ENCODE measurements at places on chromosomes 5 and 9. TPM values are rescaled to one million over a fixed set of nuclear protein-coding genes. Genes with fewer than 3 reads are reported as not detected.

GRCh38 chr9:38118862-38119438 is 49.9 kb upstream of the SHB start:
- DNase-seq = no peak

DNA sequence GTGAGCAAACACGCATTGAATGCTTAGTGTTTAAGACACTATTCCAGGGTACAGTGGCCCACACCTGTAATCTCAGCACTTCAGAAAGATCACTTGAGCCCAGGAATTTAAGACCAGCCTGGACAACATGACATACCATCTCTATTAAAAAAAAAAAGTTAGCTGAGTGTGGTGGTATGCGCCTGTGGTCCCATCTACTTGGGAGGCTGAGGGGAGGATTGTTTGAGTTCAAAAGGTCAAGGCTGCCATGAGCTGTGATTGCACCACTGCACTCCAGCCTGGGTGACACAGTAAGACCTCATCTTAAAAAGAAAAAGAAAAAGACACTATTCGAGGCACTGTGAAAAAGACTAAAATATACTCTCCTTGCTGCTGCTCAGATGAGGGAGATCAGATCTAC is 240.7 kb downstream of the NR3C1 start:
- no peak for DNase-seq

DNA sequence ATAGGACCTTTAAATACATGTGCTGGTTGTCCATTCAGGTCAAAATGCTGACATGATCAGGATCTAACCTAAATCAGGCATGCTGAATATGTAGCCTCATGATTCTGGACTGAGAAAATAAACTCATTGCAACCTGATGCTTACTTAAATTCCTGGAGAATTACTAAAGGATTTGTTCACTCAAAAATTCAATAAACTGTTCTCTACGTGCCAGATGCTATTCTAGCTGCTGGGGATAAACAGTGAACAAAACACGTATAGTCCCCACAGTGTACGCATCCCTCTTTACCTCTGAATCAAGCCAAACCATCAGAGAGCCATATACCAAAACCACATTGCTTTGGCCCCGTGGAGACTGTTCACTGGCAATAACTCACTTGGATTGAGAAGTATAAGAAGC is 6.1 kb downstream of the SCAI start:
- no peak for DNase-seq

DNA sequence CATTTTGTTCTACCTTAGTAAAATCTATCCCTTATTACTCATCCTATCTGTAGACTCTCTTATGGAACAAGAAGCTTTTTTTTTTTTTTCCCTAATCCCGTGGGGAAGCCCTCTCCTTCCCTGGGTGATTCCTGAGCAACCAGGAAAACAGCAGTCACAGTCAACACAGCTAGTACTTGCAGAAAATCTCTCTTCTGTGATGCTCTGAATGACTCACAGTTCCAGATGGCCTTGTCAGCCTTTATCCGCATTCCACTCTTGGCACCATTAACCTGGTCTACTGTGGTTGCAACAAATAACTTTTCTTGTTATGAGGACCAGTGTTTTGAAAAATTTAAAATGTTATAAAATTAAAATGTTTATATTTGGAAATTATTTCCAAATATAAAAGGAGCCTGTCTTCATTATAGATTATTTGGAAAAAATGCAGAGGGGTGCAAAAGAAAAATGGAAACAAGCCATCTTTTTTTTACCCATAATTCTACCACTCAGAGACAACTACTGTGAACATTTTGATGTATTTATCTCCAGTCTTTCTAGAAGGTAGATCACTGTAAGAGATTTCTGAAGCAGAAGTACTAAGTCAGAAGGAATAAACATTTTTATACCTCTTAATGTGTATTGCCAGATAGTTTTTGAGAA is 486.7 kb downstream of the RAB3C start:
- no peak for DNase-seq

DNA sequence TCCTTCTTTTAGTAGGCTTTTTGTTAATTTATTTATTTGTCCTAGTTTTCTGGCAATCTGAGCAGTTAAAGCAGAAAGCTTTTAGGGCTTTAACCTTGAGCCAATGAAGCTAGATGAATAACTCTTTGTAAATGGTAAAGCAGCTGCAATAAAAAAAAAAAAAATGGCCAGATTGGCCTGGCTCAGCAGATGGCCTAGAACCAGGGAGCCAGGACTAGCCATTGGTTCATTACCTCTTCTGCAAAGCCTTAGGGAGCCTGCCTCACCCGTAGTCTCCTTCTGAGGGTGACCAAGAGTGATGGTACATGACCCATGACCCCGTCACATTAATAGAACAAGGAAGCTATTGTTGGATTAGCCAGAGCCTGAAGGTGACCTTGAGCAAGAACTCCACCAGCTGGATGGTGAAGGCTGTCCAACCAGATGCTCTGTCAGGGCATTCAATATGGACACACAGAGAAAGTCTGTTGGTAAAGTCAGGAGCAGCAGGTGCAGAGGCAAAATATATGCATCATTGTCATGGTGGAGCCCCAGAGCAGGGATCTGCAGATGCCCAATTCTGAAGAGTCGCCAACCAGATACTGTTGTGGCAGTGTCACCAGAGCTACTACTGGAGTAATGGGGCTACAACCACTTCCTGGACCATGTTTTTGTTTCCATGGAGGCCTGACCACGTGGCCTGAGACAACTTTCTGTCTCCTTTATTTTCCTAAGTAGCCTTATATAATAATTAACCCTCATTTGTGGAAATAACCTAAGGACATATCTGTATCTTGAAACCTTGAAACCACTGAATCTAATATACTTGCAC is 100.7 kb downstream of the MTX3 start:
- no peak for DNase-seq

DNA sequence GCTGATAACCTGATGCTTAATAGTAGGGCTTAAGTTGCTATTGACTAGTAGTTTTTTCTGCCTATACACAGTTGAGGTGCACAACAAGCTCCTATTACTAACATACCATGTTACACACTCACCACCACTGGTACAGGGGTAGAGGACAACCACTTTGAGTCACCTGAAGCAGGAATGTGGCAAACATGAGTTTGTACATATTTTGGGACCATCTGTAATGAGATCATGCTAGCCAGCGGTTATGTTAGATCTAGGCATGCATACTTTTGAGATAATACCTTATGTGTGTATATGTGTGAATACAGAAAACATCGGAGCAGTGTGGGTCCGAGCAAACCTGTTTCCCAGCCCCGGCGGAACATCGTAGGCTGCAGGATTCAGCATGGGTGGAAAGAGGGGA is 72.8 kb upstream of the NXNL2 start:
- DNase-seq = no peak

GRCh38 chr5:10304932-10305331 is 2.8 kb downstream of the CMBL start:
- DNase-seq = no peak

- DNase-seq = no peak
Observed at GRCh38 chr5:5492087-5492933, 69.8 kb downstream of the ICE1 start.

GRCh38 chr5:160363211-160363610 is 7.2 kb downstream of the C1QTNF2 start:
- DNase-seq = no peak

GRCh38 chr5:126613941-126614592 is 13.3 kb downstream of the PHAX start:
- DNase-seq = no peak

Gene GIN1
- 9.6 TPM for total RNA-seq

Gene DDX4
- 0.27 TPM for total RNA-seq

Gene ANKRD34B
- not detected for total RNA-seq

Gene IRX4
- 0.20 TPM for total RNA-seq

Gene IL3
- total RNA-seq = not detected

Gene TMEM174
- total RNA-seq = not detected

Gene PTGS1
- 0.39 TPM for total RNA-seq

All from glutamatergic neuron (in vitro differentiated cells).